Smooth muscle cell of the umbilical artery (primary cell): ENCODE measurements at places on chromosomes 13 and 19. TPM values are rescaled to one million over a fixed set of nuclear protein-coding genes. Genes with fewer than 3 reads are reported as not detected.

Gene ZNF583
- total RNA-seq: 6.6 and 7.4 TPM in 2 replicates

Gene CYP2A7
- total RNA-seq: not detected in 2 replicates

Gene C19orf47
- total RNA-seq: 3.6 and 10.6 TPM in 2 replicates

Gene CDX2
- total RNA-seq: not detected in 2 replicates

Gene KLK8
- not detected in 2 replicates for total RNA-seq

Gene DMKN
- total RNA-seq: 0.23 and 0.30 TPM in 2 replicates

Gene DMRTC2
- not detected in 2 replicates for total RNA-seq

Gene CKM
- not detected in 2 replicates for total RNA-seq

Gene CYP4F8
- total RNA-seq: not detected in 2 replicates

Gene KXD1
- 62.1 and 76.4 TPM in 2 replicates for total RNA-seq
